ENCODE measurements at places on chromosomes 12 and 14. TPM values are rescaled to one million over a fixed set of nuclear protein-coding genes. Genes with fewer than 3 reads are reported as not detected.
A peak's percentile ranks its signal among the peaks of the same experiment; 100 is the strongest.

DNA sequence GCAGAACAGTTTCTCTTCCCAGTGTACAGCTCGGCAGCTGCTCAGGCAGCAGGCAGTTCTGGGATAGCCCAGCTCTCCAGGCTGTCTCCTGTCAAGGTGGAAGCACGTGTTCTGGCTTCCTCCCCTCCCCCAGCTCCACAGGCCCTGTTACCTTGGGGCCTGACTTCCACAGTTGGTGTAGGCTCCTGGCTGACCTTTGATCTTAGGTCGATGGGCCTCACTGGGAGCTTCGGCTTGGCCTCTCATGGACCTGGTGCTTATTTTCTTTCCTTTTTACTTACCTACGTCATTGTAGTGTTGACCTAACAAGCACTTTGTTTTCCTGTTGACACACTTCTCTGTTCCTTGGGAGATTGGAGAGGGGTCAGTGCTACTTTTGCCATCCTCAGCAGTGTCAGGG, 17.0 kb downstream of the DLST start:
- H3K27ac ChIP-seq: no peak overlapping the region
- H3K4me1 ChIP-seq: no peaks in the 10 kb centered on the region
- H3K36me3 ChIP-seq: peaks cover 66% of the 10 kb centered on the region
- DNase-seq: no peak
- H3K27me3 ChIP-seq: no peaks in the 10 kb centered on the region
- no peak overlapping the region for H3K4me3 ChIP-seq

Gene SYT1
- 15.3 TPM for total RNA-seq

- no peak for DNase-seq
- H3K27ac ChIP-seq: no peak overlapping the region
- H3K36me3 ChIP-seq: no peaks in the 10 kb centered on the region
- no peak overlapping the region for H3K4me3 ChIP-seq
- peaks cover 15% of the 10 kb centered on the region for H3K27me3 ChIP-seq
These were observed 11.8 kb downstream of the P2RX7 start for GRCh38 chr12:121144416-121144914.

GRCh38 chr14:60722357-60723115, 1.6 kb downstream of the SIX4 start:
- H3K36me3 ChIP-seq: peaks cover 5% of the 10 kb centered on the region
- peaks cover 2% of the 10 kb centered on the region for H3K27me3 ChIP-seq
- H3K4me3 ChIP-seq: peak overlapping the region; percentile 93
- H3K27ac ChIP-seq: peak overlapping the region; percentile 96
- peak; percentile 72 for DNase-seq

DNA sequence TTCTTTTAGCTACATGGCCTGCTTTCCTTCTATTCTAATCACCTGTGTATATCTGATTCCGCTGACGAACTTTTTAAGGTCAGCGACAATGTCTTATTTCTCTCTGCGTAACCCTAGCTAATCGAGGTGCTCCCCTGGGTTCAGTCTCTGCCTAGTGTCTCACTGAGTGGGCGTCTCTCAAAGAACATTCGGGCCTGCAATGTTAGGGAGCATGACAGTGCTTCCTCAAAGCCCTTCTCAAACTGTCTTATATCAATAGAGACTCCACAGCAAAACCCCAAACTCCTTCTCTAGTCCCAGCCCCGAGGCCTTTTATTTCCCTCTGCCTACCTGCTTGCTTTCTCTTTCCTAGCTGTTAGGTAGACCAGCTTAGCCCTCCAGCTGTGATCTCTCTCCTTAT, 13.7 kb upstream of the RPS6KL1 start:
- H3K4me1 ChIP-seq: peaks cover 10% of the 10 kb centered on the region
- no peaks in the 10 kb centered on the region for H3K36me3 ChIP-seq
- no peak overlapping the region for H3K4me3 ChIP-seq
- H3K27me3 ChIP-seq: no peaks in the 10 kb centered on the region

GRCh38 chr12:50803230-50803875, 39.4 kb upstream of the TMPRSS12 start:
- no peaks in the 10 kb centered on the region for H3K27me3 ChIP-seq
- no peak for DNase-seq
- H3K4me1 ChIP-seq: no peaks in the 10 kb centered on the region
- H3K4me3 ChIP-seq: no peak overlapping the region
- no peak overlapping the region for H3K27ac ChIP-seq

DNA sequence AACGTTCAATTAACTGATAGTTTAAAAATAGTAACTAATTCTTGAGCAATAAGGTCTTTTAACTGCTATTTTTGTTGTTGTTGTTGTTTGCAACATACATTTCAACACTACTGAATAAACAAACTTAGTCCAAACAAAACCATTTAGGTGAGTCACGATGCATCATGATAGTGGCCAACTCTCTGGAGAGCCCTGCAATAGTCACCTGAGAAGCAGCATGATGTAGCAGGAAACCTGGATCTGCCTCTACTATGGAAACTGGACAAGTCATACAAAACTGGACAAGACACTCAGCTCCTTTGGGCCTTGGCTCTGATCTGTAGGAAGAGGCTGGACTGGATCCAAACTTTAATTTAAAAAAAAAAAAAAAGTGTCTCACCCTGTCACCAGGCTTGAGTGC, 117.3 kb downstream of the MED13L start:
- no peak overlapping the region for H3K27ac ChIP-seq
- H3K4me3 ChIP-seq: no peak overlapping the region
- DNase-seq: no peak
- no peaks in the 10 kb centered on the region for H3K36me3 ChIP-seq
- peaks cover 48% of the 10 kb centered on the region for H3K4me1 ChIP-seq

Gene FGD6
- total RNA-seq: 18.2 TPM

DNA sequence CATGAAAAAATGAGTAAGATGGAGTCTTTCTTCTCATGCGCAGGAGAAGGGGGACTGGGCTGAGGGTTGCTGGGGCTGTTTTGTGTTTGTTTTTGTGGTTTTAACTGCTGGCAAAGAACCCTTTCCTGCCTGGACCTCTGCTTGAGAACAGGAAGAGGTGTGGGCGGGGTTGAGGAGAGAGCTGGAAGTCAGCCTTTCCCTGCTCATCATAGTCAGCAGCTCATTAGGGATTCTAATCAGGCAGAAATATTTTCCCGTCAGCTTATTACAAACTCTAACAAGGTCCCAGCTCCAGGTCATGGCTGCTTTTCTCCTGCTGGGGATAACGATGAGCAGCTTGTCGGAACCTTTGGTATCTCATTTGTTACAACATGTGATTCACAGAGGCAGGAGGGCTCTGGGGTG, 185.0 kb upstream of the NRXN3 start:
- H3K4me1 ChIP-seq: peaks cover 10% of the 10 kb centered on the region
- no peak for DNase-seq
- H3K36me3 ChIP-seq: no peaks in the 10 kb centered on the region
- peaks cover 11% of the 10 kb centered on the region for H3K27me3 ChIP-seq
- no peak overlapping the region for H3K27ac ChIP-seq

GRCh38 chr14:22897357-22897756, 14.3 kb downstream of the REM2 start:
- H3K4me1 ChIP-seq: no peaks in the 10 kb centered on the region
- peaks cover 12% of the 10 kb centered on the region for H3K36me3 ChIP-seq
- H3K27ac ChIP-seq: no peak overlapping the region
- DNase-seq: no peak
- no peaks in the 10 kb centered on the region for H3K27me3 ChIP-seq
- no peak overlapping the region for H3K4me3 ChIP-seq

DNA sequence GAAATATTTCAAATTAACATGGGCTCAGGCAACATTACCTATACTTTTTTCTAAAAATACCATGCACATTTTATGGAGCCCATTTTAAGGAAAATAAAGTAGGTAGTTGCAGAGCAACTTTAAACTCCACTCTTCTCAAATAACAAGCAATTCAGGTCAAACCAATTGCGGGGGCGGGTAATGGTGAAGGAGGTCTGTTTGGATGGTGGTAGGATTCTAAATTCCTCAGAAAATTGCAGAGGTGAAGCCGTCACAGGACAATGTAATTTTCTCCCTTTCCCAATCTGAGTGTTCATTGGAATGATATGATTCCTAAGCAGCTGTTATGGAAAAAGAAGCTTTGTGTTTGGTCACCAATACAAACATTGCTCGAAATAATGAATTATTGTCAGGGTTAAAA, 11.6 kb downstream of the PKP2 start:
- no peaks in the 10 kb centered on the region for H3K27me3 ChIP-seq
- no peak for DNase-seq
- H3K4me1 ChIP-seq: peaks cover 71% of the 10 kb centered on the region
- no peaks in the 10 kb centered on the region for H3K36me3 ChIP-seq

Gene LRP6
- total RNA-seq: 72.9 TPM

Gene RPGRIP1
- total RNA-seq: 0.35 TPM

Gene KRT73
- not detected for total RNA-seq

- no peak overlapping the region for H3K4me3 ChIP-seq
- DNase-seq: no peak
- no peaks in the 10 kb centered on the region for H3K36me3 ChIP-seq
- no peak overlapping the region for H3K27ac ChIP-seq
- H3K4me1 ChIP-seq: peaks cover 2% of the 10 kb centered on the region
These were observed 106.2 kb upstream of the PDE3A start for GRCh38 chr12:20262119-20262518.

- H3K27ac ChIP-seq: no peak overlapping the region
- no peak for DNase-seq
- H3K27me3 ChIP-seq: no peaks in the 10 kb centered on the region
- H3K36me3 ChIP-seq: no peaks in the 10 kb centered on the region
- no peak overlapping the region for H3K4me3 ChIP-seq
- H3K4me1 ChIP-seq: no peaks in the 10 kb centered on the region
These were observed 1590.5 kb upstream of the TMEM132C start for GRCh38 chr12:126676434-126676833.

- H3K27ac ChIP-seq: no peak overlapping the region
- peaks cover 4% of the 10 kb centered on the region for H3K36me3 ChIP-seq
- no peaks in the 10 kb centered on the region for H3K27me3 ChIP-seq
- DNase-seq: no peak
- H3K4me3 ChIP-seq: no peak overlapping the region
- H3K4me1 ChIP-seq: peaks cover 40% of the 10 kb centered on the region
These were observed 161.3 kb downstream of the GXYLT1 start for GRCh38 chr12:41983394-41983793.

All from mesothelial cell of epicardium (in vitro differentiated cells).